CD4-positive, alpha-beta T cell (primary cell): ENCODE measurements at places on chromosomes 7 and 10.

DNA sequence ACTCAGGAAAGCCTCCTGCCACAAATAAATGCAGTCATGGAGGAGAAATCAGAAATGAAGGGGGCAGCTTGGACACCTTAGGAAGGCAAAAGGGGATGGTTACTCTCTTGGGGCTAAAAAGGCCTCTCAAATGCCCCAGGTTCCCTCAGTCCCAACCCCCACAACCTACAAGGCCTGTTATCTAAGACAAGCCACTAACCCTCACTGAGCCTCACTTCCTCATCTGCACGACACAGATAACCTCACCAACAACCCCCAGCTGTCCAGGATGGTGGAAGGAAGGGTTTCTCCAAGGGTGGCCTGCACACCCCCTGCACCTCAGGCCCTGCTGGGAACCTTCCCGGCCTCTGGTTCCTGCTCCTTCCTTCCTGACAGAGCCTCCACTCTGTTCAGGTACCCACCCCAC lies 29.2 kb downstream of the SORBS1 start:
- H3K4me3 ChIP-seq = no peak overlapping the region
- no peaks in the 10 kb centered on the region for H3K4me1 ChIP-seq
- DNase-seq = no peak

- no peaks in the 10 kb centered on the region for H3K27me3 ChIP-seq
- no peak overlapping the region for H3K4me3 ChIP-seq
- no peak overlapping the region for H3K27ac ChIP-seq
- DNase-seq = no peak
- no peaks in the 10 kb centered on the region for H3K4me1 ChIP-seq
- H3K36me3 ChIP-seq = peaks cover 9% of the 10 kb centered on the region
These were observed 149.8 kb downstream of the TAX1BP1 start for GRCh38 chr7:27889800-27890199.

GRCh38 chr7:147813316-147813715 lies 777.2 kb upstream of the C7orf33 start:
- H3K27ac ChIP-seq = no peak overlapping the region
- H3K4me1 ChIP-seq = no peaks in the 10 kb centered on the region
- no peak overlapping the region for H3K4me3 ChIP-seq
- no peaks in the 10 kb centered on the region for H3K36me3 ChIP-seq
- H3K27me3 ChIP-seq = no peaks in the 10 kb centered on the region

- peak overlapping the region; percentile 79 for H3K27ac ChIP-seq
- H3K4me1 ChIP-seq = peaks cover 43% of the 10 kb centered on the region
- H3K36me3 ChIP-seq = no peaks in the 10 kb centered on the region
- no peaks in the 10 kb centered on the region for H3K27me3 ChIP-seq
- DNase-seq = peak; percentile 69
These were observed 39.3 kb downstream of the CALML3 start for GRCh38 chr10:5563991-5564536.

DNA sequence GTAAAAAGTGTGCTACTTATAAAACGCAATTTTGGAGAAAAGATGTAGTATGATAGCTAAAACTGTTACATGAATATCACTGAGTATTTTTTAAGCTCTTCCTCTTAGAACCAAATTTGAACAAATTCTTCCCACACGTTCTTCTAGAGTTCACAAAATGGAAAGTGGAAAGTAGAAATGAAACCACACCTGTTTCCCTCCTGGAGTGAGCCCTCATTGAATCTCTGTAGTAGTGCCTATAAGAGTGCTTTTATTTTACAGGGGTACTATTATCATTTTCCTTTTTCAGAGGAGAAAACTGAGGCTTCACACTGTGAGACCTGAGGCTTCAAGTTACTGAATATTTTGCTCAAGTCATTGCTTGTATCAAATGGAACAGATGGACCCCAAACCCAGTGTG lies 393.0 kb downstream of the NRG3 start:
- no peaks in the 10 kb centered on the region for H3K36me3 ChIP-seq
- H3K4me3 ChIP-seq = no peak overlapping the region
- no peak overlapping the region for H3K27ac ChIP-seq
- no peaks in the 10 kb centered on the region for H3K27me3 ChIP-seq

DNA sequence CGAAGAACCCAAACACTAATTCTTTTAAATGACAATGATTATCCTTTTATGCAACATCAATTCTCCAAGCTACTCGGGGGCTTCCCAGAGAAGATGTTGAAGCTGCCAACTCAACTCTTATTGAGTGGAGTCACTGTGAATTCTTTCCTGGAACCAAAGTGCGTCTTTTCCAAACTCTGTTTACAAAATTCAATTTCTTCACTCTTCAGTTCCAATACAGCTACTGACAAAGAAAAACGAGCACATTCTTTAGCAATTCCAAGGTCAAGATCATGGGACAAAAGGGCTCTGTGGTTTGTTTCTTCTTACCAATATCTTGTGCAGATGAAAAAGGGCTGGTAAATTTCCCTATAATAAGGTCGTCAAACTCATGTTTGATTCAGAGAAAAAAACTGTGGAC lies 74.2 kb downstream of the FAS start:
- no peak for DNase-seq
- no peaks in the 10 kb centered on the region for H3K27me3 ChIP-seq

- no peaks in the 10 kb centered on the region for H3K4me1 ChIP-seq
- DNase-seq = no peak
- no peaks in the 10 kb centered on the region for H3K27me3 ChIP-seq
- H3K27ac ChIP-seq = no peak overlapping the region
- H3K36me3 ChIP-seq = no peaks in the 10 kb centered on the region
These were observed 130.4 kb downstream of the PRKG1 start for GRCh38 chr10:51204701-51205100.

- no peaks in the 10 kb centered on the region for H3K36me3 ChIP-seq
- peaks cover 3% of the 10 kb centered on the region for H3K27me3 ChIP-seq
- H3K27ac ChIP-seq = no peak within 1 kb of the TSS
- no peak within 1 kb of the TSS for H3K4me3 ChIP-seq
These were observed at the start of gene C10orf53 for GRCh38 chr10:49679480-49679893. C10orf53 (plus strand) TSS chr10:49679651; CDS start chr10:49679698, 47 bp downstream.

DNA sequence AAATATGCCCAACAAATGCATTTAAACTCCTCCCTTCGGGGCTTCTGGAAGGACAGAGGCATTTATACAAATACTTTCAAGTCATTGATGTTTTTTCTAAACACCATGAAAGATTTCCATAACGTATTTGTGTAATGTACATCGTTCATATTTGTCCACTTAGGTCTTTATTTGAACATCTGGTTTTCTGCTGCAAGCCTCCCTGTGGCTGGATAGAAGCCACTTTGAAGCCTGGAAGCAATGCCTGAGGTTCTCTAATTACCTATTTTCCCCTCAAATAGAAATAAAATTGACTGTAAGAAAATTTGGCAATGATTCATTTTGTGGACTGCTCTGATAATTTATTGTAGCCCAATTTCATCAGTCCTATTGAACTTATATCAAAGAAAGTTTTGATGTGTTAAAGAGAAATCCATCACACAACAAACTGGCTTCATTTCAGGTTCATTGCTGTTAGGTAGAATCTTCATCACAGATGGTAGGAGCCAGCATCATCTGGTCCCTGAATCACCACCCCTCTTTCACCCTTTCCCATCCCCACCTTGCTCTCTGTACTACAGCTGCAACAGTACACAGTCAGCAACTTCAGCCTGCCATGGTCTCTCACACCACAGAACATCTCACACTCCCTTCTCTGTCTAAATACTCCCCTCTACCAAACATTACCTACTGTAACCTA lies 186.0 kb upstream of the MGMT start:
- no peaks in the 10 kb centered on the region for H3K36me3 ChIP-seq
- no peak overlapping the region for H3K4me3 ChIP-seq
- H3K27me3 ChIP-seq = no peaks in the 10 kb centered on the region
- H3K27ac ChIP-seq = no peak overlapping the region
- DNase-seq = no peak

DNA sequence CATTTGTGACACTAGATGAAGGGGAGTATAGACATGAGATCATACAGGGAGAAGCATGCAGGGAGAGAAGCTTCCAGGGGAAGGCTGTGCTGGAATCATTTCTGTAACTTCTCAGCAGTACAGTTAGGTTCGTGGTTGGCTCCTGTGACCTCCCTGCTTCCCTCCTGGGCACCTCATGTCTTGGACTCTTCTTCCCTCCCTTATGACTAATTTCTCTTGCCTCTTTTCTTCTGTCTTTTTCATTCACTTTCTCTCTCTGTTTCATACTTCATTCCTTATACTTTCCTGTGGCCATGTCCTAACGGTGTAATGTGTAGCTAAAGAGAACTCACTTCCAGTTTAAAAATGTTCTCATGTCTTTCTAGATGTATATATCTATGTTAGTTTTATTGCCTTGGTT lies 19.1 kb upstream of the HKDC1 start:
- H3K27ac ChIP-seq = no peak overlapping the region
- H3K27me3 ChIP-seq = no peaks in the 10 kb centered on the region
- no peak overlapping the region for H3K4me3 ChIP-seq

DNA sequence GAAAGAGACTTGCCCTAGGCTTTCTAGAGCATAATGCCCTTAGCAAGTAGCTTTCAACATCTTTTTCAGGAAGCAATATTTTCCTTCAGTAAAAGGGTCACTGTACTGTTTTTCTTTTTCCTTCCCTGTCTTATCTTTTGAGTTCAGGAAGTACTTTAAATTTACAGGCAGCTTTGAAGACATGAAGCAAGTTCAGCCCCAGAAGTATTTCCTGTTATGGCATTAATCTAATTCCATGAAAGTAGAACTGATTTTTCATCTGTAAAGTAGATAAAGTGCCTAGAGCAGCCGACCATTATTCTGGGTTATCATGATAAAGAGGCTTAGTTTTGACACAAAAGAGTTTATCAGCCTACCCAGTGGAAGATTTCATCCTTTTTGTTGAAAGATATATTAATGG lies 288.2 kb downstream of the ADK start:
- no peaks in the 10 kb centered on the region for H3K36me3 ChIP-seq
- H3K4me1 ChIP-seq = no peaks in the 10 kb centered on the region
- peak overlapping the region; percentile 40 for H3K27ac ChIP-seq
- DNase-seq = no peak
- H3K27me3 ChIP-seq = no peaks in the 10 kb centered on the region

DNA sequence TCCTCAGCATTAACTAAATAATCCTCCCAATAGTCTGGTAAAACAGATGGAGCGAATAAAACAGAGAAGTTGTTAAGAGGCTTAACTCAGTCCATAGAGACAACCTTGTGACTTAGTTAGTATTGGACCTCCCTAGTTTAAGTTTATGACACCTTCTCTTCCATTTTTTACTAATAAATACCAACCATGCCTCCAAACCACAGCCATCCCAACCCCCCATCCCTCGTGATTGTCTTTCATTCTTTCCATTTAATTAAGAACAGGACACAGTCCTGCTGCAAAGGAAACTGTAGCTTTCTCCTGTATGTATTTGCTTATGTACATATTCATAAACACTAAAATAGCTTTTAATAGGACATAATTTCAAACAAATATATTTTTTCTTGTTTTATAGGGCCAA lies 238.2 kb downstream of the SEMA3D start:
- no peaks in the 10 kb centered on the region for H3K27me3 ChIP-seq
- DNase-seq = no peak
- H3K27ac ChIP-seq = no peak overlapping the region
- no peaks in the 10 kb centered on the region for H3K4me1 ChIP-seq
- H3K36me3 ChIP-seq = no peaks in the 10 kb centered on the region

GRCh38 chr10:60434418-60435046 lies 44.9 kb upstream of the ANK3 start:
- no peaks in the 10 kb centered on the region for H3K4me1 ChIP-seq
- no peak overlapping the region for H3K27ac ChIP-seq
- no peaks in the 10 kb centered on the region for H3K27me3 ChIP-seq
- no peak overlapping the region for H3K4me3 ChIP-seq
